ENCODE measurements at places on chromosomes 11 and 22. TPM values are rescaled to one million over a fixed set of nuclear protein-coding genes. Genes with fewer than 3 reads are reported as not detected.

FOSL1 gene
- total RNA-seq, result not detected

- H3K27ac ChIP-seq, result no peak overlapping the region
- no peaks in the 10 kb centered on the region for H3K4me1 ChIP-seq
Observed at GRCh38 chr22:26286091-26286820, 117.0 kb downstream of the SEZ6L start.

DNA sequence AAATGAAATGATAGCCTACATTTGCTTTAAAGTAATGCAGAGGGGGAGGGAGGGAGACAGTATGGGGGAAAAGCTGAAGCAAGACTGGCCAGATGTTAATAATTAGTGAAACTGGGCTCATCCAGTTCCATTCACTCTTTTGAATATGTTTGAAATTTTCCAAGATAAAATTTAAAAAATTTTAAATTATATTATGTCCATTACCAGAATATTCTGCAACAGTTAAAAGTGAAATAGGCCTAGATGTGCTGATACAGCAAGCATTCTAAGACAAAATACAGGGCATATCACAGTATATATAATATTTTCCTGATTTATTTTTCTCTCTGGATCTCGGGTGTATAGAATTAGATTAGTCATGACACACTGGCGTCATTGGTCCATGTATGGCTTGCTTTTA is 13.6 kb upstream of the ZNRF3 start:
- H3K4me3 ChIP-seq, result no peak overlapping the region
- H3K36me3 ChIP-seq, result no peaks in the 10 kb centered on the region
- no peaks in the 10 kb centered on the region for H3K27me3 ChIP-seq
- peaks cover 19% of the 10 kb centered on the region for H3K4me1 ChIP-seq

GRCh38 chr11:1486054-1486825 is at the start of gene MOB2:
Gene MOB2 (minus strand): TSS chr11:1486779. CDS start chr11:1486556, 223 bp downstream.
- no peak within 1 kb of the TSS for H3K27ac ChIP-seq
- H3K27me3 ChIP-seq, result no peaks in the 10 kb centered on the region
- H3K4me1 ChIP-seq, result no peaks in the 10 kb centered on the region
- DNase-seq, result no peak
- H3K4me3 ChIP-seq, result no peak within 1 kb of the TSS

- H3K4me3 ChIP-seq, result no peak overlapping the region
- no peaks in the 10 kb centered on the region for H3K4me1 ChIP-seq
- H3K27ac ChIP-seq, result no peak overlapping the region
- no peaks in the 10 kb centered on the region for H3K36me3 ChIP-seq
Observed at GRCh38 chr11:116422956-116423600, 349.7 kb downstream of the BUD13 start.

DNA sequence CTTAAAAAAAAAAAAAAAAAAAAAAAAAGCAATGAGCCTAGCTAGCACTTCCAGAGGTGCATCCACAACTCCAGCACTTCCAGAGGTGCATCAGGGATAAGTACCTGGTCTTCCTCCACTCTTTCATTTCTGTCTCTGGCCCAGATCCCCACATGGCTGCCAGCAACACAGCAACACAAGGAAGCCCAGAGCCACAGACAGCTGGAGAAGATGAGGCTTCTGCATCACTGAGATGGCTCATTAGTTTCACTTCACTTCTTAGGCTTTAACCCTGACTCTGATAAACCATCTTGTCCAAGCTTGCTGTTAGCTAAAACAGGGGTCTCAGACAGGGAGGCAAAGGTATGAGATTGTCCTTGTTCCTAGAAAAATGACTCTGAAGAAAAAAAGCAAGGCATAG is 35.6 kb downstream of the PC start:
- no peaks in the 10 kb centered on the region for H3K4me1 ChIP-seq
- H3K27ac ChIP-seq, result no peak overlapping the region
- no peak for DNase-seq
- no peaks in the 10 kb centered on the region for H3K27me3 ChIP-seq

DNA sequence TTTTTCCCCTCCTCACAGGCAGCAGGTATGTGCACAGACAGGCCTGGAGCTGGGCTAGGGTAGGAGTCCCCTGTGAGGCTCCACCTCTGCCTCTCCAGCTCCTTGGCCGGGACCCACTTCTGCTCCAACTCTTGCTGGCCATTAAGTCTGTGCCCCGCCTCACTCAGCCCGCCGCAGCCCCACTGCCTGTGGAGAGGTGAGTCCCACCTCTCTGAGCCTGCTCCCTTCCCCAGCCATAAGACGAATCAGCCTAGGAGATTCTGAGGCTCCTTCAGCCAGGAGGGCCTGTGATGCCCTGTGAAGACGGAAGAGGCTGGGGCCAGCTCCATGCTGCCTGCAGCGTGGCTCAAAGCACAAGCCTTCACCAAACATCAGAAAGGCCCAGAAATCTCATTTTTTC is 23.0 kb downstream of the TSKU start:
- DNase-seq, result peak; percentile 45
- no peak overlapping the region for H3K27ac ChIP-seq
- H3K4me3 ChIP-seq, result no peak overlapping the region
- H3K4me1 ChIP-seq, result no peaks in the 10 kb centered on the region
- H3K27me3 ChIP-seq, result no peaks in the 10 kb centered on the region
- no peaks in the 10 kb centered on the region for H3K36me3 ChIP-seq

- no peak overlapping the region for H3K27ac ChIP-seq
- no peaks in the 10 kb centered on the region for H3K4me1 ChIP-seq
- DNase-seq, result no peak
- H3K36me3 ChIP-seq, result no peaks in the 10 kb centered on the region
- H3K27me3 ChIP-seq, result no peaks in the 10 kb centered on the region
Observed at GRCh38 chr22:19995611-19996339, 20.8 kb downstream of the ARVCF start.

CBLIF gene
- total RNA-seq, result not detected

GRCh38 chr11:14537134-14537599 is 17.0 kb upstream of the PSMA1 start:
- H3K27ac ChIP-seq, result no peak overlapping the region
- DNase-seq, result no peak
- H3K4me1 ChIP-seq, result no peaks in the 10 kb centered on the region
- no peak overlapping the region for H3K4me3 ChIP-seq

DNA sequence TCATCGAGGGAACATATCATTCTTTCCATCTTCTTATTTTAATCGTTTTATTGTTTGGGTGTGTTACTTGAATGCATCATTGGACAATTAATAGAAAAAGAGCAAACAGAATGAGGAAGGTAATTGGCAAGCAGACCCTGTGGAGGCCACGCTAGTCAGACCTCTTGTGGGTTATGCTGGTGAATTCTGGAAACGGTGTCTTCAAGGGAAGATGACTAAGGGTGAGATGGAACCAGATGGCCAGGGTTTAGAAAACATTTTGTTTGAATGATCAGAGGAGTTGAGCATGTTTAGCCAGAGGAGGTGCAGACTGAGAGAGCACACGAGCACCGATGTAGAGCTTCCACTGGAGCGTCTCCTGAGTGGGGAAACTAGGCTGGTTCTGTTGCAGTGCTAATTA is 8.5 kb downstream of the ST14 start:
- no peaks in the 10 kb centered on the region for H3K36me3 ChIP-seq
- peaks cover 3% of the 10 kb centered on the region for H3K4me1 ChIP-seq
- H3K4me3 ChIP-seq, result no peak overlapping the region

C2CD2L gene
- 5.4 TPM for total RNA-seq

GRCh38 chr11:10139656-10140055 is 154.4 kb downstream of the SBF2 start:
- H3K36me3 ChIP-seq, result no peaks in the 10 kb centered on the region
- H3K4me1 ChIP-seq, result no peaks in the 10 kb centered on the region
- no peaks in the 10 kb centered on the region for H3K27me3 ChIP-seq
- H3K27ac ChIP-seq, result no peak overlapping the region
- DNase-seq, result no peak
- H3K4me3 ChIP-seq, result no peak overlapping the region

- peaks cover 9% of the 10 kb centered on the region for H3K4me1 ChIP-seq
- DNase-seq, result no peak
- no peak overlapping the region for H3K27ac ChIP-seq
- no peaks in the 10 kb centered on the region for H3K27me3 ChIP-seq
- H3K36me3 ChIP-seq, result peaks cover 54% of the 10 kb centered on the region
Observed at GRCh38 chr22:38300197-38300945, 16.9 kb downstream of the CSNK1E start.

VSIG10L2 gene
- total RNA-seq, result not detected

DNA sequence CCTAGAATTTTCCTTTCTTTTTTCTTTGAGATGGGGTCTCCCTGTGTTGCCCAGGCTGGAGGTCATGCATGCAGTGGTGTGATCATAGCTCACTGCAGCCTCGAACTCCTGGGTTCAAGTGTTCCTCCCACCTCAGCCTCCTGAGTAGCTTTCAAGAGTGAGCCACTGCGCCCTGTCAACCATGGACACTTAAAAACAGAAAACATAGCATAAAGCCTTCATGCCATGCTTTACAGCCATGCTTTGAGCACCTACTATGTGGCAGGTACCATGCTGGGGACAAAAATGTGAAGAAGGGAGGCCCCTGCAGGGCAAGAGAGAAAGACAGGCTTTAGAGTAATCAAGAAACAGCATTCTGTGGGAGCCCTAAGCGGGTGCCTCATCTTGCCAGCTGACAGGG is 13.7 kb upstream of the GNB1L start:
- no peak for DNase-seq
- H3K27me3 ChIP-seq, result no peaks in the 10 kb centered on the region
- no peaks in the 10 kb centered on the region for H3K36me3 ChIP-seq
- no peaks in the 10 kb centered on the region for H3K4me1 ChIP-seq
- H3K27ac ChIP-seq, result no peak overlapping the region
- H3K4me3 ChIP-seq, result no peak overlapping the region

CRYBA4 gene
- not detected for total RNA-seq

- H3K27ac ChIP-seq, result no peak overlapping the region
- H3K4me3 ChIP-seq, result no peak overlapping the region
- no peak for DNase-seq
- no peaks in the 10 kb centered on the region for H3K4me1 ChIP-seq
Observed at GRCh38 chr11:121577106-121577848, 124.5 kb upstream of the SORL1-AS1 start.

- H3K4me1 ChIP-seq, result no peaks in the 10 kb centered on the region
- DNase-seq, result no peak
- H3K27ac ChIP-seq, result no peak overlapping the region
- H3K27me3 ChIP-seq, result no peaks in the 10 kb centered on the region
- no peaks in the 10 kb centered on the region for H3K36me3 ChIP-seq
- no peak overlapping the region for H3K4me3 ChIP-seq
Observed at GRCh38 chr11:95931916-95932315, 8.0 kb upstream of the MTMR2 start.

DNA sequence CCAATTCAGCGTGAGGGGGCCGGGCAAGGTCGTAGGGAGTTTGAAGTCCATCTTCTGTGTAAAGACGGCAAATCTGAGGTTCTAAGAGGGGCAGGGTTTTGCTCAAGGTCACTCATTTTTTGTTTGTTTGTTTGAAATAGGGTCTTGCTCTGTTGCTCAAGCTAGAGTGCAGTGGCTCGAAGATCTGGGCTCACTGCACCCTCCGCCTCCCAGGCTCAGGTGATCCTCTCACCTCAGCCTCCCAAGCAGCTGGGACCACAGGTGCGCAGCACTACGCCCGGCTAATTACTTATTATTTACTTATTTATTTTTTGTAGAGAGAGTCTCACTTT is 355 bp upstream of the AP1B1 start:
- no peaks in the 10 kb centered on the region for H3K4me1 ChIP-seq
- peak overlapping the region; percentile 66 for H3K27ac ChIP-seq
- no peaks in the 10 kb centered on the region for H3K36me3 ChIP-seq
- no peak for DNase-seq
- H3K4me3 ChIP-seq, result peak overlapping the region; percentile 82

- peak; percentile 88 for DNase-seq
- no peak overlapping the region for H3K4me3 ChIP-seq
- H3K4me1 ChIP-seq, result no peaks in the 10 kb centered on the region
- peak overlapping the region; percentile 87 for H3K27ac ChIP-seq
Observed at GRCh38 chr11:45798793-45799441, 6.0 kb upstream of the SLC35C1 start.

MRGPRX4 gene
- not detected for total RNA-seq

CSF2RB gene
- total RNA-seq, result 2.6 TPM

Data from right lobe of liver (tissue), 6 donors.